Right forelimb (tissue), 1 donor: ENCODE measurements at places on chromosomes 13 and 19.

GRCh38 chr19:7815325-7815724, 14.7 kb upstream of the EVI5L start:
- DNase-seq, result no peak

GRCh38 chr19:4669723-4670480, at the start of gene MYDGF:
Gene MYDGF (minus strand): TSS chr19:4670342. CDS start chr19:4670334, 8 bp downstream.
- peak; percentile 94 for DNase-seq

DNA sequence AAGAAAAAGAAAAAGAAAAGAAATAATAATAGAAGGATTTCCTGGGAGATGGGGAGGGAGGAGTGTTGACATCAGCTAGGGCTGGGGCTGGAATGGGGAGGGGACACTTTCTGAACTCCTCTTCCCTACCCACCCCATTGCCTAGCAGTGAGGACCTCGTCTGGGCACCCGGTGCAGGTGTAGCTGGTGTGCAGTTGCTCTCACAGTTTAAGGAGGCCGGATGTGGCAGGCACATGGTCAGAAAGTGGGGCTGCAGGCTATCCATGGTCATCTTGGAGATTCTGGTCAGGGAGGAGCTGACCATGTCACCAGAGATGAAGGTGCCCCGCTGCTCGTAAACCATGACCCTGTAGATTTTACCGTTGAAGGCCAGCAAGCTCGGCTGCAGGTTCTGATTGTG, 8.5 kb upstream of the TUBB4A start:
- no peak for DNase-seq

GRCh38 chr13:99980824-99981734, 505 bp upstream of the ZIC2 start:
- DNase-seq, result no peak

GRCh38 chr13:35936246-35936978, 194.8 kb downstream of the DCLK1 start:
- DNase-seq, result no peak

- no peak for DNase-seq
Observed at GRCh38 chr19:21460686-21461085, 44.7 kb upstream of the ZNF429 start.

GRCh38 chr13:29594710-29595379, 643 bp downstream of the SLC7A1 start:
- DNase-seq, result peak; percentile 72

DNA sequence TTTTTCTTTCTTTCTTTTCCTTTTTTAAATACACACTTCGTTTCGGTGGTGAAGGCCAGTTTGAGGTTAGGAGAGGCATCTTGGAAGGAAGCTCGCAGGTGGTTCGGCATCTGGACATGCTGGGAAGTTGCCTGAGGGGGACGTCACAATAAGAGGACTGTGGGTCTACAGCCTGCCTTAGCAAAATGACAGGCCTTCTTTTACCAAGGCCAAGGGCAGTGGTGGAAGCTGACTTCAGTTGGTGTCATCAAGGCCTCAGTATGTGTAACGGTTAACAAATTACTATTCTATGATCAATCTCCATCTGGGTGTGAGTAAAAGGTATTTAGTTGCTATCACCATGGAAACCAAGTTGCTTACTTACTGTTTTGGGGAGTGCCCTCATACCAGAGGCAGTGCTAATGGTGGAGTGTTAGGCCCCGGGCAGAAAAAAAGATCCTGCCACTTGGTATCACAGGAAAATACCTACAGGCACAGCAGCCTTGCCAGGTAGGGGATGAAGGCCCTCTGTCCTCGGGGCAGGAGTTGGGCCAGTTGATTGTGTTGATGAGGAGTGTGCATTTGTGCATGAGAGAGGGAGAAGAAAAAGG, 10.3 kb downstream of the ACTN4 start:
- no peak for DNase-seq

DNA sequence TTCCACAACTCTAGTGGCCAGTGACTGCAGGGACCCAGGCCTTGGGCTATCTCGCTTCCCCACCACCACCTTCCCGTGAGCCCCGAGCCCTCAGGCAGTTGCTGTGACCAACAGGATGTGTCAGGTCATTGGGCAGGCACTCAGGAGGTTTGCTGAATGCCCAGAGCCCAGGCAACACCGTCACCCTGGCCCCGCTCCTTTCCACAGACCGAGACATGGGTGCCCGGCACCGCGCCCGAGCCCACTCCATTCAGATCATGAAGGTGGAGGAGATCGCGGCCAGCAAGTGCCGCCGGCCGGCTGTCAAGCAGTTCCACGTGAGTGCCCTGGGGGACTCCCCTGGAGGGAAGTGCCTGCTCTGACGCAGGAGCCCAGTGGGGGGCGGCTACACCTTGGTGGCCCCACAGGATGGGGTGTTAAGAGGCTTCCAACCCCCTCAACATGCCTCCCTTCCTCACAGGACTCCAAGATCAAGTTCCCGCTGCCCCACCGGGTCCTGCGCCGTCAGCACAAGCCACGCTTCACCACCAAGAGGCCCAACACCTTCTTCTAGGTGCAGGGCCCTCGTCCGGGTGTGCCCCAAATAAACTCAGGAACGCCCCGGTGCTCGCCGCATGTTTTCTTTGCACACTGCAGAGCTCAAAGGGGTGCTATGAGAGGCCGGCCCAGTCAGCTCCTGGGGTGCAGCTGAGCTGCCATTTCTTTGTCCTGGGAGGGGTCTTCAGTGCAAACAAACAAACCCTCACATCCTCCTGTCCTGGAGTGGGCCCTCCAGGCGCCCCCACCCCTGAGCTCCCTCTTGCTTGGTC, 3.2 kb downstream of the RPL18A start:
- DNase-seq, result no peak

DNA sequence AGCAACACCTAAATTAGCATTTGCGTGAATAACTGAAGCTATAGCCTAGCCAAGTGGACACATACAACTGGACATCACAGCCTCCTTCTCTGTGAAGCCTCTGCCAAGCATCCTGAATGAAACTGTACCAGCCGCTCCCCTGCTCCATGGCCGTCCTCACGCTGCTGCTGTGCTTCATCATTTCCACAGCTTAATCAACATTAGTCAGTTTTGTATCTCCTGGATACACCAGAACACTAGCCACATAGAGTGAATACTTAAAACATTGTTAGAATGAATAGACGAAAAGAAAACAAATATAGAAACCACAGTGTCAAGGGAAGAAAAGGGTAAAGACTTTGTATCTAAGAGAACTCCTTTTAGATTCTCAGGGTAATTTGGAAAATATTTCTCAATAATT, 1526.9 kb downstream of the EFNB2 start:
- DNase-seq, result no peak

DNA sequence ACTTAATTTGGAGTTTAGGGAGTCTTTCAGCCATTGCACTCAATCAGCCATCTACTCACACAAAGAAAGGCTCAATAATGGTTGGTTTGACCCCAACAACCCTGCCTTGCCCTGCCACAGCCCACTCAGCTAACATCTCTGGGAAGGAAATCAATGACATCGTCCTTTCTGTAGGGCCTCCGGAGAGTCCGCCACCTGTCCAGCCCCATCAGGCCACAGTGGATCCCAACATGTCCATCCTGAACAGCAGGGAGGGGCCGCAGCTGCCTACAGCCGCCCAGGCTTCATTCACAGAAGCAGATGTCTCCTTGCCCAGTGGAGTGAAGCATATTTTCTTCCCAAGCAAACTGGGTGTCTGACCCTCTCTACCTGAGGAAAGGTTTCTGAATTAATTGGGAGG, 4.2 kb upstream of the CDX2 start:
- no peak for DNase-seq

DNA sequence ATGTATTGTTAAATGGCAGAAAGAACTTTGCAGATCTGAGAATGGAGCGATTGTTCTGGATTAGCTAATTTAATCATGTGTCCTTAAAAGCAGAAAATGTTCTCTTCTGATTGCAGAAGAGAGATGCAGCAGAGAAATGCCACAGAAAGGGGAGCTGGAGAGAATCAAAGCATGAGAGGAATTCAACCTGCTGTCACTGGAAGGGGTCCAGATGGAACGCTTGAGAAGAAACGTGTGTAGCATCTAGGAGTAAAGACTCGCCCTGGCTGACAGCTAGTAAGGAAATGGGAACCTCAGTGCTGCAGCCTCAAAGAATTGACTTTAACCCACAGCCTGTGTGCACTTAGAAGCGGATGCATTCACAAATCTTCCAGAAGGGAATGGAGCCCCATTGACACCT, 502.8 kb downstream of the KLF12 start:
- DNase-seq, result no peak

- DNase-seq, result no peak
Observed at GRCh38 chr13:31963631-31964030, 67.9 kb upstream of the FRY start.

GRCh38 chr13:91313103-91313502, 34.4 kb upstream of the MIR17HG start:
- no peak for DNase-seq

DNA sequence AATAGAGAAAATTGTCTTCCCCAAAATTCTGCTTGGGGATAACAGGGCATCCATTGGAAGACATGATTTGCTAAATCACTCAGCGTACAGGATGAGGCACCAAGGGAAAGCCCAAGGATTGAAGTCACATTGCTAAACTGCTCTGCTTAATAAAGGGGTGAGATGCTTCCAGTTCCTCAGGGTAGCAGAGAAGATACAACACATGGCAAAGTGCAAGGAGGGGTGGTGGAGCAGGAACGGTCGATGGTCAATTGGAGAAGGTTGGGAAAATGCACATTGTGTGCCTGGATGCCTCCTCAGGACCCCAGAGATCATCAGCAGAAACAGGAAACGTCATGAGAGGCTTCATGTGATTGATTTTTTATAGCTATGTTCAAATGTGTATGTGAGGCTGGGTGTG, 116.3 kb upstream of the SOX1 start:
- DNase-seq, result no peak

GRCh38 chr13:43572656-43573360, 214.0 kb downstream of the ENOX1 start:
- DNase-seq, result no peak

DNA sequence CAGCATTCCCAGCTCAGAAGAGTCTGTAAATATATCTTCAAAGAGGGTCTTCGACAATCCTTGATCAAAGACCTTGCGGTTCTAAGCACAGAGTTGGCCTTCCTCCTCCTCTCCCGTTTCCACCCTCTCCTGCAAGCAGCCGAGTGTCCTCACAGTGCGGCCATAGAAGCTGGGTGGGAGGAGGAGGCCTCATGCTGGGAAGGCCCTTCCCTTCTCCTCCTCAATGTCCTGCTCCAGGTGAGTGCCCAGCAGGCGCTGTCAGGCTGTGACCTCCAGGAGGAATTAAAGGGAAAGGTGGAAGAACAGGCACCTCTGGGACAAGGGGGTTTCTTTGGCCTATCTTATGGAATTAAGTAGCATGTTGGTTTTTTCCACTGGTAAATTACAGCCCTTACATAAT, 674.2 kb upstream of the ARGLU1 start:
- DNase-seq, result no peak

DNA sequence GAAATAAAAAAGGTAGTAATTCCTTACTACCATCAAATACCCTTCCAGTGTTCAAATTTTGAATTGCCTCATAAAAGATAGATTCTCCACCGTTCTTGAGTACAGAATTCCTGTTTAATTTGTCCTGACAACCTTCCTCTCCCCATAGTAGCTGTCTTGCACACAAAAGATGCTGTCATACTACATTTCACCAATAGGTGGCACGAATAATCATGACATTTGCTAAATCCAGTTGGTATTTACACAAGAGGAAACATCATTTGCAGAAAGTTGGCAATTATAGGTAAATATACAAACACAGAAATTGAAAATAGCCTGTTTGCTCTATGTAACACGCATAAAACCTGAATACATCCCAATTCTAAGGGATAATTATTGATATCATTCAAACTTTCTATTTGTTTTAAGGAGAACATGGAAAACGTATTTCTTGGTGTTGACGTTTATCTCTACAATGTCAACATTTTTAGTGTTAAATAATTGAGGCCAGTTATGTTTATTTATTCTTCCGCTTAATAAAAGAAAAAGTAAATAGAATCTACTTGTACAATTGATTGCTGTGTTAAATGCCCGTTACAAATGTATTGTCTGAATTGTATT, 58.3 kb upstream of the CLDN10 start:
- no peak for DNase-seq

DNA sequence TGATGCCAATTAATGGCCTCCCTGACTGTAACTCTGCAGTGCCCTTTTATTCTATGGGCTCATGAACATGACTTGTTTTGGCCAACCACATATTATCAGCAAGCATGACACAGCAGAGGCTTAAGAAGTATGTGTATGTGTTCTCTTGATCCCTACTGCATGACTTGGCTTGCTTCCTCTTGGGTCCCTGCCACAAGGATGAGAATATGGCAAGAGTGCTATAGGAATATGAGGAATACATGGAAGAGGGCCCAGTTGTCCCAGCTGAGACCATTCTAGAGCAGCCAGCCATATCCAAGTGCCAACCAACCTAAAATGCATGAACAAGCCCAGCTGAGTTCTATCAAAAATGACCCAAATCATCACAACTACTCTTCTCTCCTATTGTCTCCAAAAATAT, 576.7 kb upstream of the PCDH9 start:
- DNase-seq, result peak; percentile 43

- DNase-seq, result peak; percentile 83
Observed at GRCh38 chr19:7515645-7516151, at the start of gene ZNF358. Gene ZNF358 (plus strand): TSS chr19:7516103. CDS start chr19:7519243, 3,140 bp downstream.

GRCh38 chr13:30932481-30933353, at the start of gene TEX26:
Gene TEX26 (plus strand): TSS chr13:30932656. CDS start chr13:30932716, 60 bp downstream.
- DNase-seq, result peak; percentile 59
